ENCODE measurements at places on chromosomes 6 and 20.

GRCh38 chr6:105186576-105186975, 6.8 kb upstream of the POPDC3 start:
- no peak for DNase-seq

GRCh38 chr20:3315136-3315535, 76.1 kb upstream of the SLC4A11 start:
- no peak for DNase-seq

- no peak for DNase-seq
These were observed 1097.2 kb upstream of the GJE1 start for GRCh38 chr6:141035312-141036200.

DNA sequence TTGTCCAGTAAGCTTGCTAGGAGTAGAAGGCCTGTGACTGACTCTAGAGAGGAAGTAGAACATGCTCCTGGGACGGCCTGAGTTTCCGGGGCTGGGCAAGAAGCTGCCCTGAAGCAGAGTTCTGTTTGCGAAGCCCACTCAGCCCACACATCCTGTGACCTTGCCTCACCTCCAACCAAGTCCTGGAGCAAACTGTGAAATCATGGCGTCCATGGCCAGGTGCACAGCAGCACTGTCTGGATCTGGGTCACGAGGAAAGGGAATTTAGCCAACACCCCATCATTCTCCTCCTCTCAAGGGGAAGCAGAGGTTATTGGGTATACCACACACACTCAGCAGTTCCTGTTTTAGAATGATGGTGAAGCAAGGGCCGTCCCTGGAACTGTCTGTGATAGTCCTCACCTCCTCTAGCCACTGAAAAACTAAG, 87.5 kb downstream of the CRYBG1 start:
- DNase-seq = no peak

GRCh38 chr6:24755279-24755678, 19.5 kb upstream of the GMNN start:
- DNase-seq = no peak

GRCh38 chr6:126086560-126086959, 100.2 kb downstream of the TRMT11 start:
- no peak for DNase-seq

DNA sequence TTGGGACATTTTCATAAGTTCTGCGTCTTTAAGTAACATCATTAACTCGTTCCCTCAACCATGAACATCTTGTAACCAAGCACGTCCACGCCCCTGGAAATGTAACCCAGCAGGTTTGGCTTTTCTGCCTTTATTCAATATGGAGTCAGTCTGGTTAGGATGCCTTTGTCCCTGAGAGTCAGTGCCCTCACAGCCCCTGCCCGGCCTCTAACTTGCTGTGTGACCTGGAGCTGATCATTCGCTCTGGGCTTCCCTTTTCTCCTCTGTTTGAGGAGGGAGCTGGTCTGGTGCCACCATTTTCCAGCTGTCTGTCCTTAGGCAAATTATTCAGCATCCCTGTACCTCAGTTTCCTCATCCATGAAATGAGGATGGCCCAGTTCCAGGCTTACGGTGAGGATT, 26.5 kb upstream of the ANGPT4 start:
- DNase-seq = no peak

DNA sequence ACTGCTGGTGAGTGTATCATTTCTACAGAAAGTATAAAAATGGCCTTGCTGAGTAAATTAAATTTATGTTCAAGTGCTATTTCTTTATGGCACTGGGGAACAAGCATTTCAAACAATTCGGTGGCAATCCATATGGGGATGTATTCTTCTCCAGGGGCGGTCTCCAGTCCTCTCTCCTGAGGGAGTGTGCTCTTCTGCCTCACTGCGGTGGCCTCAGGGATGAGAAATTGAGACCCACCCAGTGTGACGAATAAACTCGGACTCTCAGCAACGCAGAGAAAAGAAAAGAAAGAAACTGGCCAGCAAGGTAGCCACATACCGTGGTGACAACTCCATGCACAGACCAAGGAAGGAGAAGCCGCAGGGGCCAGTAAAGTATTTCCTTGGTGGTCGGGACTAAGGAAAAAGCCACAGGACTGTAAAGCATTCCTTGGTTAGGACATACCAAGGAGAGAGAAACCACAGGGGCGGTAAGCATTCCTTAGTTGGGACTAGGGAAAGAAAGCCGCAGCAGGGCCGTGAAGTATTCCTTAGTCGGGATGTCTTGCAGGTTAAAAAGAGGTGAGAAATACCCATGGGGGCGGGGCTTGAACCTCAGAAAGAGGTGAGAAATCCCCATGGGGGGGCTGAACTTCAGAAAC, 13.6 kb upstream of the GOPC start:
- DNase-seq = no peak

DNA sequence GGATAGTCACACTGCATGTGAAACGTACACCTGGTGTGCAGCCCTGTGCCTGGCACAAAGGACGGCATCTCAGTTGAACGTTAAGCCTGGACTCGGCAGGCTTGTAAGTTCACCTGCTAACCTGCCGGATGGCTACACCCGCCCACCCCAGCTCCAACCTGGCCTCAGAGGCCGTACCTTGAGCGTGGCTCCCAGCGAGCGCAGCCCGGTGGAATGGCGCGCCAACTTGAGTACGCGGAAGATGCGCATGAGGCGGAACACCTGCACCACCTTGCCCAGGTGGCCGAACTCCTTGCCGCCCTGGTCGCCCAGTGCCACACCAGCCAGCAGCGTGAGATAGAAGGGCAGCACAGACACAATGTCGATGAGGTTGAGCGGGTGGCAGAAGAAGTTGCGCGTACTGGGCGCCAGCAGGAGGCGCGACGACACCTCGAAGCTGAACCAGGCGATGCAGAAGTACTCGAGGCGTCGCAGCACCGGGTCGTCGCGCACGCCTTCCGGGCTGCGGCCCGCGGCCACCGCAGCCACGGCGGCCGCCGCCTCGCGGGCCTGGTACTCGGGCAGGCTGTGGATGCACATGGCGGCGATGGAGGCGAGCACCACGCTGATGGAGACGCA, 3.3 kb downstream of the KCNS1 start:
- DNase-seq = no peak

- DNase-seq = no peak
These were observed 4.5 kb upstream of the CITED2 start for GRCh38 chr6:139378882-139379341.

GRCh38 chr20:22921595-22922421, 113.3 kb upstream of the SSTR4 start:
- no peak for DNase-seq

DNA sequence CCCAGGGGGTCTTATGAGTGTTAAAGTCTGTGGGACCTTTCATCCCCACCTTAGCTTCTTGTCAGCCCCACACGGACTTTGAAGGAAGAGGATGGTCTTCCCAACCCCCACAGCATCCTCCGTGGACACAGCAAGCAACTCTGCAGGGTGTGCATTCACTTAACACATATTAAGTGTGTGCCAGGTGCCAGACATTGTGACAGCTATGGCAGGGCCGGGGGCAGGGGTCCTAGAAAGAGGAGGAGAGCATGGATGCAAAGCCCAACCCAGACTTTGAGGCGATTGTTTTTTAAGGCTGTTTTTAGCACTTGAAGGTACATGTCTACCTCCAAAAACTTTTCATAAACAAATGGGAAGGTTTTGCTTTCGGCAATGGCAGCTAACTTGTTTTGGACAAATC, 121.6 kb upstream of the KCNG1 start:
- no peak for DNase-seq

DNA sequence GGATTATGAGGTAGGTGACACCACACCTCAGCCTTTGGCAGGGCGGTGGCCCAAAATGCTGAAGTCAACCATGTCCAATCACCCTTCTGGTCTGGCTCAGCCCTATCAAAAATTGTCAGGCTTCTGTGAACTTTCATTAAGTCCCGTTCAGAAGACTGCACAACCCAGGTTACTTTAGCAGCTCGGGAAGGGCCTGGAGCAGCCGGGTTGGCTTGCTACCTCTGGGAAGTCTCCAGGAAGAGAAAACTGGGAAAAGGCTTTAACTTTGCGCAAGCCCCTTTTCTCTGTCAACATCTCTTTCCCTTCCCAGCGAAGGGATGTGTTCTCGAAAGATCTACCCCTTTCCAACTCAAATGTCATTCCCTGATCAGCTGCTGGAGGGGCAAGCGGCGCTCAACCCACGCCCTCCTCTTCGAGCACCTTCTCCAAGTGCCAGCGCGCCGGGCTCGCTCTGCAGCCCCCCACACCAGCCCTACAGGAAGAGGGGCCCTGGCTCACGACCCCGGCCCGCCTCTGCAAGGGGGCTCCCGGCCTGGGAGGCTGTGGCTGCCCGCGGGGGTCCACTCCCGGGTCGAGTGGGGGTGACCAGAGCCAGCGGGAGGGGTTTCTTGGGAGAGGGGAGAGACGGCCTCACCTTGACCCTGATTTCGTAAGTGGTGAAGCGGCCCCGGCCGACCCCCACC, 573 bp downstream of the SNX3 start:
- peak; percentile 71 for DNase-seq

GRCh38 chr6:16434885-16435284, 196.5 kb downstream of the GMPR start:
- DNase-seq = no peak

All from nucleus accumbens (tissue), 56 donors.